Uterus (tissue), 4 donors: ENCODE measurements at places on chromosomes 12 and 14. TPM values are rescaled to one million over a fixed set of nuclear protein-coding genes. Genes with fewer than 3 reads are reported as not detected.
A peak's percentile ranks its signal among the peaks of the same experiment; 100 is the strongest.

- DNase-seq: no peak
These were observed 16.7 kb upstream of the TCTN2 start for GRCh38 chr12:123654129-123654701.

DNA sequence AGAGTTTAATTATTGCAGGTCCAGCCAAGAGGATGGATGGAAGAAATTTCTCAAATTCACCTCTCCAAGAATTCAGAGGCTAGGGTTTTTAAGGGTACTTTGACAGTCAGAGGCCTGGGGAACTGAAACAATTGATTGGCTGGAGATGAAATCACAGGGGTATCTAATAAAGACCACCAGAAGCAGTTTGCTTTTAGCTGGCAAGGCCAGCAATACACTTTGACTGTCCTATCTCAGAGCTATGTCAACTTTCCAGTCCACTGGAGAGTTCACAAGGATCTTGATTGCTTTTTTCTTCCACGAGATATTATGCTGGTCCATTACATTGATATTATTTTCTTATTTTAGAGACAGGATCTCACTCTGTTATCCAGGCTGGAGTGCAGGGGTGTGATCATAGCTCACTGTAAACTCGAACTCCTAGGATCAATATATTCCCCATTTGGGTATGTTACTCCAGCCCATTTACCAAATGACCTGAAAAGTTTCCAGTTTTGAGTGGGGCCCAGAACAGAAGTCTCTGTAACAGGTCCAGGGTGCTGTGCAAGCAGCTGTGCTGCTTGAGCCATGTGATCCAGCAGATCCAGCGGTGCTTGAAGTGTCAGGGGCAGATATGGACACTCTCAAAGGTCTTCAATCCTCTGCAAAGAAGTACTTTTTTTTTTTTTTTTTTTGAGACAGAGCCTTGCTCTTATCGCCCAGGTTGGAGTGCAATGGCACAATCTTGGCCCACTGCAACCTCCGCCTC is 17.2 kb upstream of the ATF7 start:
- DNase-seq: no peak

GPRC5D gene
- total RNA-seq: not detected

KRT75 gene
- not detected for total RNA-seq

DNA sequence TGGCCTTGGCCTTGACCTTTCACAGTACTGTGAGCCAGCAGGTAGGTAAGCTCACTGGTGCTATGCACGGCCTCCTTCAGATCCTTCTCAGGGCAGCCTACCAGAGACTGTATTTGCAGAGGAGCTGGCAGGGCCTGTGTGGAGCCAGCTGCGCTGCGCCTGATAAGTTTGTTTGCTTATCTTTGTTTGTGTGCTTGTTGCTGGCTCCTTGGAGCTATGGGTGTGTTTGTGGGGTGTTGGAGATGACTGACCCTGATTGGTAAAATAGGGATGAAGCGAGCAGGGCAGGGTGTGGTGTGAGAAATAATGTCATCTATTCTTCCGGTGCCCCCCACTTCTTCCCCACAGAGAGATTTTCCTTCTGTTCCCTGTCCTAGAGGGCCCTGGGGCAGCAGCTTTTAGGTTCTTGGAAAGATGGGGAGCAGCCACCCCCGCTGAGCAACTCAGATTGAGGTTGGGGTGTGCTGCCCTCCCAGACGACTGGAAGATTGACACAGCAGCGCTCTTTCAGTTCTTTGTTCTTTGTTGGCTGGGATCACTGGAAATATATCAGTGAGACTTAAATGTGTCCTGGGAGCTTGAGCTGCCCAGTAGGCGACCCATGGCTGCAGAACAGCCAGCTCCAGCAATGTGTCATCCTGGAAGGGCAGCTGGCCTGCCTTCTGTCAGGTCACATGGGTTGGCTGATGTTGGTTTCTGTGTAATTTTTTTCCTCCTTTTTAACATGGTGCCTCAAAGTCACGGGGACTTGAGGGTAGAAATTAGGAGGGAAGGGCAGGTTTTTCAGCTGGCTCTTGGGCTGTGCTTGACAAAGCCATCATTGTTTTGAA is 19.6 kb downstream of the MLXIP start:
- peak; percentile 63 for DNase-seq

MMP19 gene
- total RNA-seq: 5.6 TPM

DNA sequence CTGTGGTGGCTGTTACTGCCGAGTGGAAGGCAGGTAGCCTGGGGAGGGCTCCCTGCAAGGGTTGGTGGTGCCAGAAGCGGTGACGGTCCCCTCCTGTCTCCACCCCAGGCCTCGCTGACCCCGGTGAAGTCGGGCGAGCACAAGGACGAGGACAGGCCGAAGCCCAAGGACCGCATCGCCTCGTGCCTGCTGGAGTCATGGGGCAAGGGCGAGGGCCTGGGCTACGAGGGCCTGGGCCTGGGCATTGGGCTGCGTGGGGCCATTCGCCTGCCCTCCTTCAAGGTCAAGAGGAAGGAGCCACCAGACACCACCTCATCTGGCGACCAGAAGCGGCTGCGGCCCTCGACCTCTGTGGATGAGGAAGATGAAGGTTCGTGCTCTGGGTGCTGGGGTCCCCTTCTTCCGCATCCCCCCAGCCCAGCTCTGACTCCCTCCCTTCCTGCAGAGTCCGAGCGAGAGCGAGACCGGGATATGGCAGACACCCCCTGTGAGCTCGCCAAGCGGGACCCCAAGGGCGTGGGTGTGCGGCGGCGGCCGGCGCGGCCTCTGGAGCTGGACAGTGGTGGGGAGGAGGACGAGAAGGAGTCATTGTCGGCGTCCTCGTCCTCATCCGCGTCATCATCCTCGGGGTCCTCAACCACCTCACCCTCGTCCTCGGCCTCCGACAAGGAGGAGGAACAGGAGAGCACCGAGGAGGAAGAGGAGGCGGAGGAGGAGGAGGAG is 13.3 kb downstream of the SETD1B start:
- DNase-seq: no peak

DNA sequence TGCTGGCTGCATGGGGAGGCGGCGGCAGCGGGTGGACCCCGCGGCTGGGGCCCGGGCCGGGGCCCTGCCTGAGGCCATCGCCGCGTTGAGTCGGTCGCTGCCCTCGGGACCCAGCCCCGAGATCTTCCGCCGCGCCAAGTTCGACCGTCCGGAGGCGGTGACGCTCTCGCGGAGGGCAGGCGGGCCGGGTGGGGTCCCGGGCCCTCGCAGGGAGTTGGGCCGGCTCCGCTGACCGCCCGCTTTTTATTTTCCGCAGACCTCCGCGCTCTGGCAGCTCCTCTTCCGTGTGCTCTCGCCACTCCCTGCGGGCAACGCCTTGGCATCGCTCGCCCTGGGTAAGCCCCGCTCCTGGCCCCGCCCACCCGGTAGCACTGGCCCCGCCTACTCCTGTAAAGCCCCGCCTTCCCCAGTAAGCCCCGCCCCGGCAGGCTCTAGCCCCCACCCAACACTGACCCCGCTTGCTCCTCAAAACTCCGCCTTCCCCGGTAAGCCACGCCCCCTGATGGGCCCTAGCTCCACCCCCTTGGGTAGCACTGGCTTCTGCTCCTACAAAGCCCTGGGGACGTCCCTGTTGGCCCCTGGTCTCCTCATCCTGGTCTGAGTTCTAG is 424 bp downstream of the TEDC1 start:
- DNase-seq: peak; percentile 74

TOMM20L gene
- 18.7 TPM for total RNA-seq

- DNase-seq: peak; percentile 47
These were observed 745 bp downstream of the CAND1 start for GRCh38 chr12:67269633-67270573.

GRCh38 chr12:74108729-74109128 is 428.9 kb upstream of the ATXN7L3B start:
- no peak for DNase-seq

- DNase-seq: no peak
These were observed 51.6 kb upstream of the CRY1 start for GRCh38 chr12:107144990-107145389.

DNA sequence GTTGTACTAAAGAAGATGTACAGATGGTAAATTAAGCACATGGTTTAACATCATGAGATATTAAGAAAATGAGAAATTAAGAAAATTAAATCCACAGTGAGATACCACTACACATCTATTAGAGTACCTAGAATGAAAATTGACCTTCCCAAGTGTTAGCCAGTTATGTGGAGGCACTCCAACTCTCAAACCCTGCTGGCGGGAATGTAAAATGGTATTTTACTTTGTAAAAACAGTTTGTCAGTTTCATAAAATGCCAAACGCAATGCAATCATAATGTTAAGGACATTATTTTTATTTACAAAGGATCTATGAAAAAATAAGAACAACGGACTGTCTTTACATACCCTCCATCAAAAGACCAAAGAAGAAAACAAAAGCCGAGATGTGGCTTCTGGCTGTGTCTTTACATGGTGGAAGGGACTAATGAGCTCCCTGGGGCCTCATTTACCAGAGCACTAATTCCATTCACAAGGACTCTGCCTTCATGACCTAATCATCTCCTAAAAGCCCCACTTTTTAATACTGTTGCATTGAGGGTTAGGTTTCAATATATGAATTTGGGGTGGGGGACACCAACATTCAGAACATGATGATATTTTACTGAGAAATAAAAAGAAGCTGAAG is 1178.7 kb downstream of the AACS start:
- no peak for DNase-seq

LBHD2 gene
- not detected for total RNA-seq

GRCh38 chr12:101847325-101847724 is 16.6 kb upstream of the GNPTAB start:
- DNase-seq: no peak

- no peak for DNase-seq
These were observed 26.7 kb downstream of the DCP1B start for GRCh38 chr12:1977588-1977987.

- no peak for DNase-seq
These were observed 45.0 kb downstream of the TBK1 start for GRCh38 chr12:64496839-64497400.

MAPKAPK5 gene
- total RNA-seq: 32.5 TPM

TAS2R7 gene
- not detected for total RNA-seq

GRCh38 chr14:95903165-95903564 is 26.5 kb downstream of the TUNAR start:
- DNase-seq: no peak

FOXJ2 gene
- 13.7 TPM for total RNA-seq

FAM181A gene
- total RNA-seq: not detected

RIPK3 gene
- total RNA-seq: 5.4 TPM

DNA sequence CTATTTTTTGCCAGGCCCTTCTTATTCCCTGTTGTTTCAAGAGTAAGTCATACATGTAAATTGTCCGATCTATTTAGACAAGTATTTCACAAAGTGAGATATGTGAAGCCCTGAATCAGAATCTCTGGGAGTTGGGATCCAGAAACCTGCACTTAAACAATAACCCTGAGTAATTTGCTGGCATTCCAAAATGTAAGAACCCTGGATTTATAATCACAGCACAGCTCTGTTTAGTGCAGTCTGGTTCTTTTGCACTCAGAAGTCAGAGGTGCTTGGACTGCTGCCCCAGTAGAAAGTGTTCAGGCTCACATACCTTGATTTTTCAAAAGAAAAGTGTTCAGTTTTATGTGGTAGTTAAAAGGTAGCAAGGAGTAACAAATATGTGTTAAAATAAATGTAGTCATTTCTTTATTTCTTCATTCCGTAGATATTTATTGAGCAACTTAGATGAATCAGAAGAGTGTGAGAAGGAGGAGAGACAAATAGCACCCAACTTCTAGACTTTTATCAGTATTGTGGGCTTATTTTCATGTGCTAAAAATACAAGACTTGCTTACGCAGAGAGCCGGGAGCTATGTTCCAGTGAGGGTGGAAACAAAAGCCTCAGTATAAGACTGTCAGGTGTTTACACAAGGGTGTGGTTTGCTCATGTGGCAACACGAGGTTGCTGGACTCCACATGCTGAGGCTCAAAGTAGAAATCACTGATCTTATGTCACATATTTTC is 70.1 kb downstream of the SYNE2 start:
- no peak for DNase-seq
